NCI-H187 treated with DMSO at 0.1 percent for 48 hours (cell line): ENCODE measurements at places on chromosomes 7 and 10.

- no peak for DNase-seq
Observed at GRCh38 chr10:21750424-21750823, 216.4 kb downstream of the MLLT10 start.

GRCh38 chr7:23931633-23932032, 221.6 kb downstream of the STK31 start:
- DNase-seq: no peak

DNA sequence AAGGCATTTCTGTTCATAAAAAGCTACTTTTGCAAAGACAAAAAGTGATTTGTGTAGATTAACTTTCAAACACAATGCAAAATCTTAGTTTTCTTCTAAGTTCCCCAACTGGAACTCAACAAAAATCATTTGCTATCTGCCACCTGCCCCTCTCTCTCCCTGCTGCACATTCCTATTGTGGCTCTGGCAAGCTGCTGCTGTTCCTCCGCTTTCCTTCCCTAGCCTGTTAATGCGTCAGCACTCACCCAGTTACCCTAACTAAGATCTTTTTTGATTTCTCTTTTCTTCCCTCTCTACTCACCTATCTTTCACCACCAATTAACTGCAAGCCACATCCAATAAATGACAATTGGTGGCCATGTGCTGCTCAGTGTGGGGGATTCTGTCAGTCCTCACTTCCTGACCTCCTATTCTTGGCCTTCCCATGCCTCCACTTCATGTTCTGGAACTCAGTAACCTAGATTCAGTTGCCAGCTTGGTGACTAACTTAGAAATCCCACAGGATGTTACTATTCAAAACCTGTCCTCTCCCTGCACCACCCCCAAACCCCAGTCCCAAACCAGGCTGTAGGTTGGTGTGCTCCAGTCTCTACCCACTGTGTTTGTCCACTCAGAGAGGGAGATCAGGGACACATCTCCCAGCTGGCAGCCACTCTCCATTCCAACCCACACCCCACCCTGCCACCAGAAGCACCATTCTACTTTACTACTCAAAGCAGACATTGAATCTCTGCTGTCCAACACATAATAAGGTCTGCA, 140.2 kb upstream of the CTTNBP2 start:
- DNase-seq: no peak

- no peak for DNase-seq
Observed at GRCh38 chr7:16774986-16775385, 21.4 kb downstream of the TSPAN13 start.

GRCh38 chr10:29535778-29536453, 98.9 kb downstream of the SVIL start:
- no peak for DNase-seq
